Astrocyte (in vitro differentiated cells and primary cell): ENCODE measurements at places on chromosomes 7 and 10. TPM values are rescaled to one million over a fixed set of nuclear protein-coding genes. Genes with fewer than 3 reads are reported as not detected.

Gene VIPR2
- 0.43 and 0.68 TPM in 2 replicates for total RNA-seq

Gene ECHDC3
- total RNA-seq = 1.9 and 2.1 TPM in 2 replicates

Gene RAMP3
- not detected in 2 replicates for total RNA-seq

Gene CCT6A
- total RNA-seq = 160 and 180 TPM in 2 replicates

Gene CFAP58
- total RNA-seq = 0.82 and 0.86 TPM in 2 replicates

Gene SH3PXD2A
- 17.3 and 25.8 TPM in 2 replicates for total RNA-seq

Gene TLX1
- not detected in 2 replicates for total RNA-seq

Gene CPXM2
- 5.2 and 5.5 TPM in 2 replicates for total RNA-seq
